ENCODE measurements at places on chromosomes 16 and 17.

DNA sequence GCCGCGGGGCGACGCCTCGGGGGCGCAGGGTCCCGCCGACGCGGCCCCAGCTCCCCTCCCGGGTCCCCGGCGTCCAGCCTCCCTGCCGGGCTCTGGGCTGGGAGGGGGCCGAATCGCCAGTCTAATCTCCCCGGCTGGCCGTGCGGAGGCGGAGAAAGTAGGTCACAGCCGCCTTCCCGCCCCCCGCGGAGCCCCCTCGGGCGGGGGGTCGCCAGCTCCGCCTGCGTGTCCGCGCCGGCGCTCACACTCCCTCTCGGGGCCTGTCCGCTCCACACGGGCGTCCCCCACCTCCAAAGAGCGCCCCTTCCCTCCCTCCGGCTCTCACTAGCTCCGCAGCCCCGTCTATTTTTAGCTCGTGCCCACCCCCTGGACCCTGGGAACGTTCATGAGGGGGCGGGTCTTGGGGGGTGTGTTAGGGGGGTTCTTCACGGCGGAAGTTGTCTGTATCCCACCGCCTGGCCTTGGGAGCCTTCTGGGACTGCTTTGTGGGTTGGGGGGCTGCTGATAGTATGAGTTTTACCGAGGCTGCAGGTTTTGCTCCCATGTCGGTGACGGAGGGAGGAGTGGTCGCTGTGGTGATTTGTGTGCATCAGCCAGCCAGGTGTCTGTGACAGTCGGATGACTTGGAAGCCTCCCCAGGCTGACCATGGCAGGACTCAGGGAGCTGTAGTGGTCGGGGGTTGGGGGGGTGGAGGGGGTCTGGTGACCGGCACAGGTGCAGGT lies 1.1 kb downstream of the ATP1B2 start:
- DNase-seq = no peak

DNA sequence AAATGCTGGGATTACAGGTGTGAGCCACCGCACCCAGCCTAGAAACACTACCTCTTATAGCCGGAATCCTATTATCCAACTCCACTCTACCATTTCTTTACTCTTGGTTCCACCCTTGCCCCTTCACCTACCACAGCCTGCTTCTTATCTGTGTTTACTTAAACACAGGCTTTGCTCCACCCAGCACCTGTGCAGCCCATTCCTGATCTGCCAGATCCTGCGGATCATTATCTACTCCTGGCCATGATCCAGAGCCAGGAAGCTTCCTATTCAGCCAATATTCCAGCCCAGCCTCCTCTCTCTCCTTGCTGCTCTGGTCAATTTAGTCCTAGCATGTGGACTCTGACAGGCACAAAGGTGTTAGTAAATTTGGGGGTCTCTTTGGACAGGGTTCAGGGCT lies 98.8 kb upstream of the MED13 start:
- DNase-seq = no peak

GRCh38 chr16:23611936-23612335 lies 15.8 kb upstream of the NDUFAB1 start:
- DNase-seq = no peak

- no peak for DNase-seq
Measured at GRCh38 chr17:7460850-7461660, 16.2 kb downstream of the CHRNB1 start.

- no peak for DNase-seq
Measured at GRCh38 chr17:44793885-44794842, 35.4 kb downstream of the ADAM11 start.

DNA sequence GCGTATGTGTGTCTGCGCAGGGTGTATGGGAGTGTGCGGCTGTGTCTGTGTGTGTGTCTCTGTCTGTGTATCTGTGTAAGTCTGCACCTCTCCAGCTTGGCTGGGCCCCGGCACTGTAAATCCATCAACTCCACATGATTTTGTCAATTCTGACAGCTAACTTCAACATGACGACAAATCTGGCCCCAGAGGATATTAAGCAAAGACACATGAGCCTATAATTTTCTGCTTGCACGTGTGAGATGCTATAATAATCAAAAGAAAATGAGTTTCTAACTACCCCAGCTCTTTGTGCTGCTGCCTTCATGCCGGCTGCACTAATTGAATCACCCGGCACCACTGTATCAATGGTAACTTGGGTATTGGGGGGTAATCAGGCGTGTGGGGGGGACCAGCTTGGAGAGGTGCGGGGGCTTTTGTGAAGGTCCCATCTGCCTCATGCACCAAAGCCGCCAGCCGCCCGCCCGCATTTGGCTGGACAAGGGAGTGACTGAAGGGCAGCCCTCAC lies 57.6 kb upstream of the LHX1 start:
- no peak for DNase-seq

DNA sequence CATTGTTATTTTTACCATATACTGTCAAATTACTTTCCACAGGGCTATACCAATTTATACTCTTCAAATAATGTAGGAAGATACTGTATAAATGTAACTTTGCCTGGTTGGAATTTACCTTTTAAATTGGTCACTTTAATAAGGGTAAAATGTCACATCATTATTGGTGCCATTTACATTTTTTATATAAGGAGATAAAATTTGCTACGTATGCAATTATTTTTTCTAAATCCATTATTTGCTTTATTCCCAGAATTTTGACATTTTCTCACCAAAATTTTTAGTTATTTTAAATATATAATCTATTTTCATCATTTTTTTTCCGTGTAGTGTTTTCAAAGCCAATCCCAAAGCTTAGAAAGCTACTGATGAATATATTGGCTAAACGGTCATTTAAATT lies 664.7 kb downstream of the KCNJ2 start:
- DNase-seq = no peak

- no peak for DNase-seq
Measured at GRCh38 chr17:72792771-72793170, 299.7 kb downstream of the SLC39A11 start.

DNA sequence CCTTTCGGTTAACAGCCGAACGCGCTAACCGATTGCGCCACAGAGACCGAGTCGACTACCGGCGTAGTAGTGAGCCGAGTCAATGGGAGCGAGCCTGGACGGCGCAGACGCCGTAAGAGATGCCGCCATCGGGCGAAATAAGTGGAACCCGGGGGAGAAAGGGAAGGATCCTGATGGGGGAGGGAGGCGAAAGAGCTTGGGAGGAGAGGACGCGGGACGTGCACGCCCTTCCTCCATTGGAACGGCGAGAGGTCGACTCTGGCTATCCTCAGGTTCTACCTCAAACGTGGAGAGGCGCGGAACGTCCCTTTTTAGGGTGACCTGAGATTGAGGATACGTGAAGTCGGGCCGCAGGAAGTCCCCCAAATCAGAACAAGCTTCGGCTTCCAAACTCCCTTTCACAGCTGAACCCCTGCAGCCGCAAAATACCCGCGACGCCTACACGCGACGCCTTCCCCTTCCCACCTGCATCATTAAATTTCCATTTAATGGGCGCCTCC lies 683 bp upstream of the PSMB3 start:
- DNase-seq = peak; percentile 89

- no peak for DNase-seq
Measured at GRCh38 chr17:39845052-39845846, 18.9 kb downstream of the IKZF3 start.

DNA sequence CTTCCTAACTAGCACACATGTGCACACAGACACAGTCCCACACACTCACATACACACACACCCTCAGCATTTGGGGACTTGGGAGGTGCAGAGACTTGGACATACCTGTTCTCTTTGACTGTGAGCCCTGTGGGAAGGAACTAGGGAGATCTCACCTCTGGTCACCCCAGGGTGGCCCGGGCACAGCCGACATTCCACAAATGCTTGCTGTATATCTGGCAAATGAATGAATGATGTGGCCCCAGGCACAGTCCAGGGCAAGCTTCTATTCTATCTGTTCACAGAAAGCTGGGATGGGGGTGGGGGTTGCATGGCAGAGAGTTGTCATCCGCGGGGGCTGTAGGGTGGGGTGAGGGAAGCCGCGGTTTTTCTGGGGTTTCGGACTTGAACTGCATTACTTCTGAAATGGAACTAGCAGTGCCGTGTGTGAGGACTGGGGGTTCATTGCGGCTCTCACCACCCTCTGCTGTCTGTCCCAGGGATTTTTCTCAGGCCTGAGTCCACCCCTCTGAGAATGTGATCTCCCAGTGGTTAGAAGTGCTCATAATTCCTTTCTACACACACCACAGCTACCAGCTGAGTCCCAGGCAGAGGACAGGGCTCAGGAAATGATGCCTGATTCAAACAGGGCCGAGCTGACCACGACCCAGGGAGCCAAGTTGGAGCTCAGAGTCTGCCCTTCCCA lies 3.3 kb upstream of the RIPOR1 start:
- DNase-seq = no peak

- DNase-seq = no peak
Measured at GRCh38 chr16:72481419-72481818, 309.5 kb upstream of the PMFBP1 start.

GRCh38 chr16:51637770-51638094 lies 486.7 kb upstream of the SALL1 start:
- no peak for DNase-seq

- DNase-seq = no peak
Measured at GRCh38 chr16:17339764-17340541, 130.8 kb downstream of the XYLT1 start.

DNA sequence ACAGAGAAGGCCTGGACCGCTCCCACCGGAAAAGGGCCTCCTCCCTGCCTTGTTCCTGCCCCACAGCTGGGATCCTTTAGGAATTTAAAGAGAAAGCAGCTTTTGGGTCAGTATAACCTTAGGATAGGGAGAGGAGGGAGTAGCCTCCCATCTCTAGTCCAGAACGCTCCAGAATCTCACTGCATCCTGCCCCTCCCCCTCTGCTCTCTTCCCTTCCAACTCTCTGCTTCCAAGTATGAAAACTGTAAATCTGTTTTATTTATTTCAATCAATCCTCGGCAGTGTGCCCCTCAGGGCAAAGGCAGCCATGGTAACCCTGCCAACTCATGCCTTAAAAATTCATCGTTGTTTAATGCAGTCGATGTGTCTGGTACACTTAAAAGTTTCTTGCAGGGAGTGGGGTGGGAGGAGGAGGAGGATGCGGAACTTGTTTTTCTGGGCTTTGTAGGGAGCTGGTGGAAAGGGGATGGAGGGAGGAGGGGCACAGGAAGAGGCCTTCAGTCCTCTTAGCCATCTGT lies 21.2 kb upstream of the MTSS2 start:
- no peak for DNase-seq

- no peak for DNase-seq
Measured at GRCh38 chr17:9484789-9485188, 90.8 kb downstream of the STX8 start.

- DNase-seq = no peak
Measured at GRCh38 chr17:33689725-33690124, 396.6 kb upstream of the ASIC2 start.

DNA sequence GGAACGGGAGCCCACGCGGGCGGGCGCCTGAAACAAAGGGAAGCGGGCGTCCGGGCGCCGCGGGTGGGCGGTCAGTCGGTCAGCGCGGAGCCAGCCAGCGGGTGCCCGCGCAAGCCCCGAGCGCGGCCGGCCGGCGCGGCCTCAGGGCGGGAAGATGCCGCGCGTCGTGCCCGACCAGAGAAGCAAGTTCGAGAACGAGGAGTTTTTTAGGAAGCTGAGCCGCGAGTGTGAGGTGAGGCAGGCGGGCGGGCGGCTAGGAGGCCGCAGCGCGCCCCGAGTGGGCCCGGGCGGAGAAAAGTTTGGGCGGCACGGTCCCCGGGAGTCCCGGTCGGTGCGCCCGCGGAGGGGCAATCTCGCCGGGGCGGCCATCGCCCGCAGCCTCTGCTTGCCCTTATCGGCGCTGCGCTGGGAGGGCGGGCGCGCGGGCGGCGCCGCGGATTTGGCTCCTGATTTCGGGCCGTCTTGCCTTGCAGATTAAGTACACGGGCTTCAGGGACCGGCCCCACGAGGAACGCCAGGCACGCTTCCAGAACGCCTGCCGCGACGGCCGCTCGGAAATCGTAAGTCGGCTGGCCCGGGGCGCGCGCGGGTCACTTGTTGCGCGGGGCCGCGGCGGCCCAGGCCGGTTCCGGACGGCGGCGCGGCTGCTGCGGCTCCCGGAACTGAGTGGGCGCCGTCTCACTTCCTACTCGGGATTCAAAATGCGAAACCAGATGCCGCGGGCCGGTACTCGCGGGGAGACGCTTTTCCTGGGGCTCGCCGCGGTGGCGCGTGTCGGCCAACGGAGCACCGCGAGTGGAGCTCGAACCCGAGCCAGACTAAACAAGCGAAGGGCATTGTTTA lies 526 bp downstream of the CBFB start:
- DNase-seq = peak; percentile 67

DNA sequence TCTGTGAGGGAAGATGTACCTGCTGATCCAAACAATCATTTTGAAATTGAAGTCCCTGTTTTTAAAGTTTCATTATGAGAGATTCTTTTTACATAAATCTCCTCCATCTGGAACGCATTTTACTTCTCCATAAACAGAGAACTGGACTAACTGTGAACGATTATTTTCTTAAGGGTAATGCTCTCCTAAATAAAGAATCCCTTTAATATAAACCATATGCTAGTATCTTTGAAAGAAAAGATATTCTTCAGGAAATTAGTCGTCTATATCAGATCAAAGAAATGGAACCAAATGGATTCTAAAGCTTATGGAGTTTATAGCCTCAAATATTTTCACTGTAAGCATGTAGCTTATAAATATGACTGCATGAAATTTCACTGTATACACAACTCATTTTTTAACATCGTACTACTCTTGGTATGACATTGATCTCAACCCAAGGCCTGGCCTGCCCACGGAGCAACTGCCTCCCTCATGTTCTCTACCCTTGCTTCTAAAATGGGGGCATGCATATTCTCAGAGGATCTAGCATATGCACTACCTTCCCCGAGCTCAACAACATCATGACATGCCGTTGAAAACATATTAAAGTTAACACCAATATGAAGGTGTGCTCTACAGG lies 66.4 kb downstream of the MYH10 start:
- no peak for DNase-seq

DNA sequence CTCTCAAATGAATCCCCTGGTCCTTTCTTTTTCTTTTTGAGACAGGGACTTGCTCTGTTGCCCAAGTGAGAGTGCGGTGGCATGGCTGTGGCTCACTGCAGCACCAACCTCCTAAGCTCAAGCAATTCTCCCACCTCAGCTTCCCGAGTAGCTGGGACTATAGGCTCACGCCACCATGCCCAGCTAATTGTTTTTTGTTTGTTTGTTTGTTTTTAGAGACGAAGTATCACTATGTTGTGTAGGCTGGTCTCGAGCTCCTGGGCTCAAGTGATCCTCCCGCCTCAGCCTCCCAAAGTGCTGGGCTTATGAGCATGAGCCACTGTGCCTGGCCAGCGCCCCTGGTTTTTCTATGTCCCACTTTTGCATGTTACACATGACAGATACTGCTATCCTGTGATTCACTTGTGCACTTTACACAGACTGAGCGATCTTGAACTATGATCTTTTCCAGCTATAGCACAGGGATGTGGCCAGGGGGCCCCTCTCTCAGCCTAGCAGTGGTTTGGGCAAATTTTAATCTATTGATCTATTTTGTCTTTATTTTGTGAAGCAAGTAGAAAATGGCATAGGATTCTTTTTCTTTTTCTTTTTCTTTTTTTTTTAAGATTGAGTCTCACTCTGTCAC lies 31.3 kb upstream of the MLKL start:
- DNase-seq = no peak

GRCh38 chr16:87404764-87405625 lies 12.9 kb downstream of the MAP1LC3B start:
- DNase-seq = no peak
